Gastrocnemius medialis (tissue), 4 donors: ENCODE measurements at places on chromosomes 16 and 17. TPM values are rescaled to one million over a fixed set of nuclear protein-coding genes. Genes with fewer than 3 reads are reported as not detected.

DNA sequence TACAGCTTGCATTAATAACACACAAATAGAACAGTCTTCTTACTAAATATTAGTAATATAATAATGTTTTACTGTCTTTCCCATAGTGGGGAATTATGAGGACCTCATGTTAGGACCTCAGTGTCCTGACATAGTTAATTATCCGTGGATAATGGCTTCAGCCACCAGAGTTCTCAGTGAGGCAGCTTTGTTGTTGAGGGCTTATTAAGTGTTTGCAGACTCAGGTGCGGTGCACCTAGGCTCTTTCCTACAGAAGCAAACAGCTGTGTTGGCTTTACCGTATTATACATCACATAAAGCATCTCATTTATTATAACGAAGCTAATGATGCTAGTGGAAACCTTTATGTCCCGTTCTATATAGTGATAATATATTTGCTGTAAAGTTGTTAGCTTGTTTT is 246.7 kb downstream of the FTO start:
- no peak for DNase-seq

DNA sequence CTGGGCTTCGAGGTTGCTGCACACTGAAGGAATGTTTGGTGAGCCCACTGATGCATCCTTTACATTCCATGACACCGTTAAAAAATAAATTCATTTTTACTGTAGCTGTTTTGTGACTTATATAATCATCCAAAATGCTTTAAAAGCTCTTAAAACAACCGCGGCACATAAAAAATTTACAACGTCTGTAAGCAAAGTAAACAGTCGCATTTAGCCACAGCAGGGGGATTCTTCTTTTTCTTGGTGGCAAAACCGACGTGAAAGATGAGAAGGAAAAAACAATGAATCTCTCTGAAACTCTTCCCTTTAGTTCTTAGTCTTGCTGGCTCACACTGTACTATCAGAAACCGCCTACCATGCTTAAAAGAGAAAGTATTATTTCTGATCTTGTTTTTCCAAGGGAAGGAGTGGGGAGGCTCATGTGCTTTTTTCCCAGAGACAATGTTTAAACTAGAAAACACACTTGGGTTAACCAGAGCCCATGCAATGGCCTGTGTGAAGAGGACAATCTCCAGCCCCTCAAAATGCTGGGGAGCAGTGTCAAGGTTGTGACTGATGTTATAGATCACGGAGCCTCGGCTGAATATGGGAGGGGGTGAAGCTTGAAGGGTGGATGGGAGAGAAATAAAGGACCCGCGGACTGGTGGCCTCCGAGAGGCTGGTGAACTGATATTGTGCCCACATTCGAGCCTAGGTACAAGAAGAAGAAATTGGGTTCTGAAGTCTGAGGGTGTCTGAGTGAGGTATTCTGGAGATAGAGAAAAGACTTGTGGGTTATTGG is 91.1 kb downstream of the IRF8 start:
- DNase-seq: no peak

DNA sequence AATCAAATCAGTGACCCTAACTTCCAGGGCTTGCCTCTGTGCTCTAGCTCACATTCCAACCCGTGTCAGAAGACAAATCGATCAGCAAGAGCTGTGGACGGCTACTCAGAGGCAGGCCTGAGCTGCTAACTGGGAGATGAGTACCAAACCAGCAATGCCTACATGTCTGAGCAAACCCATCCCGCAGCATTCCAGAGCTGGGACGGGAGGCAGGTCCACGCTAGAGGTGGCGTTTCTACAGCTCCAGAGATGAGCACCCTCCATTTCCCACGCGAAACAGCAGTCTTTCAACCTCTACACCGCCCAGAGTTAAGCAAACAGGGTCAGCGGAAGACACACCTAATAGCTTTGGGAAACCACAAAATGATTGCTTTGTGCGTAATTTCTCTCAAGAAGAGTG is 6.5 kb downstream of the NXN start:
- DNase-seq: no peak

Gene TCF25
- 93.1 TPM for total RNA-seq

GRCh38 chr17:82931699-82932517 is 92.1 kb upstream of the ZNF750 start:
- DNase-seq: peak; percentile 51
